Caco-2 (cell line): ENCODE measurements at places on chromosomes 12 and 14.
A peak's percentile ranks its signal among the peaks of the same experiment; 100 is the strongest.

GRCh38 chr12:85825746-85826145, 10.5 kb downstream of the RASSF9 start:
- DNase-seq = no peak

GRCh38 chr12:68506619-68507018, 104.1 kb upstream of the RAP1B start:
- DNase-seq = no peak

DNA sequence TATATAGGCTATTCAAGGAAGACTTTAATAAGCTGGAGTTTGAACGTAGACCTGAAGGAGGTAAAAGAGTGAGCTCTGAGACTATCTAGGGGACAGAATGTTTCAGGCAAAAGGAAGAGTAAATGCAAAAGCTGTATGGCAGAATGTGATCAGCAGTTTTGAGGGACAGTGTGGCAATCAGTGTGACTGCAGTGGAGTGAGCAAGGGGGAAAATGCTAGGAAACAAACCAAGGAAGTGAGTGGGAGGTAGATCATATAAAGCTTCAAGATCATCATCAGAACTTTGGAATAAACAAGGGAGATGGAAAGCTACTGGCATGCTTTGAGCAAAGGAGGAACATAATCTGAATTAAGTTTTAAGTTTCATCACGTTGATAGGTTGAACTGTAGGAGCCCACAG, 67.5 kb upstream of the BTG1 start:
- no peak for DNase-seq

DNA sequence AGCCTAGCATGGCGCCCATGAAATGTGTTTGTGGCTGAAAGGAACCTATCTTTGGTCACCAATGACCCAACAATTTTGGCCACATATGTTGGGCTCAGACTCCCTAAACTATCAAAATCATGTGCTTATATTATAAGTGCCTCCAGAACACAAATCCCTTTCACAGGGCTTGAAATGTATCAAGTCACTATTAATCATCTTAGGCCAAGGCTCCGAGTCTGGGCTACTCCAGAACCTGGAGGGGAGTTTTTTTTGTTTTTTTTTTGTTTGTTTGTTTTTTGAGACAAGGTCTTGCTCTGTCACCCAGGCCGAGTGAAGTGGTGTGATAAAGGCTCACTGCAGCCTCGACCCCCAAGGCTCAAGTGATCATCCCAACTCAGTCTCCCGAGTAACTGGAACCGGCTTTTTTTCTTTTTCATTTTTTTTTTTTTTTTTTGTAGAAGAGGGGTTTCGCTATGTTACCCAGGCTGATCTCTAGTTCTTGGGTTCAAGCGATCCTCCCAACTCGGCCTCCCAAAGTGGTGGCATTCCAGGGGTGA, 989 bp upstream of the DRAM1 start:
- no peak for DNase-seq

DNA sequence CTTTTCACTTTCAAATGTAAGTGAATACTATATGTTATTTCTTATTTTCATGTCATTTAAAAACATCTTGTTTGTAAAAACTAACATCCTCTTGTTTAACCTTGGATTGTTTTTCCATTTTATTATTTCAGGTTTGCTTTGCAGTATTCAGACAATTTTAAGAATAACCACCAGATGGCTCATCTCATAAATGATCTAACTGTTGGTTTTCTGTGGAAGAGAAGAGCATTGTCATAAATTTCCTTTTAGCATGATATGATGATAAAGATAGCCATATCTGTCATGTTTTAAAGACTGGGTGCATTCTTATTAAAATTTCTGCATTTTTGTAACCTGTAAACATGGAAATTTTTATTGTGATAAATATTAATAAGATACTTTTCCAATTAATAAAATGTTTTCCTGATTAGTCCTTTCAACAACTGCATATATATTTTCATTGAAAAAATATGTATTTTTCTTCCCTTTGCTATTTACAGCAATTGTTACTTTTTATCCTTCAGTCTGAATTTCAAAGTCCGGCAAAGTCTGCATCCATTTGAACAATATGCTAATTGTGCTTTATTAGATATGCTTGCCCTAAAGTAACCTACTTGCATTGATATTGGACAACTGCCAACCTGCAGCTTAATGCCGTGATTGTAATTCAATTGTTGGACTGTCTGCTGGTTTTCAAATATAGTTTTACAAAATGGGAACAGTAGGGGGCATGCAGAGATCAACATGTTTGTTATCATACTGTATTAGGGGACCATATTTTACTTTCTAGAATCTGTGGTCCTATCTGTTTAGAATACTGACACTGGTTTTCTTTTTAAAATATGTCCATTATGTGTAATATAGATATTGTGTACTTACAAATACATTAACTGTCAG, 163.4 kb downstream of the GARIN6 start:
- DNase-seq = no peak

GRCh38 chr14:68607867-68608573, 184.8 kb downstream of the ZFP36L1 start:
- no peak for DNase-seq

GRCh38 chr14:38225946-38226345, 18.2 kb downstream of the SSTR1 start:
- DNase-seq = no peak

- no peak for DNase-seq
Measured at GRCh38 chr12:97941686-97942354, 479.2 kb downstream of the RMST start.

DNA sequence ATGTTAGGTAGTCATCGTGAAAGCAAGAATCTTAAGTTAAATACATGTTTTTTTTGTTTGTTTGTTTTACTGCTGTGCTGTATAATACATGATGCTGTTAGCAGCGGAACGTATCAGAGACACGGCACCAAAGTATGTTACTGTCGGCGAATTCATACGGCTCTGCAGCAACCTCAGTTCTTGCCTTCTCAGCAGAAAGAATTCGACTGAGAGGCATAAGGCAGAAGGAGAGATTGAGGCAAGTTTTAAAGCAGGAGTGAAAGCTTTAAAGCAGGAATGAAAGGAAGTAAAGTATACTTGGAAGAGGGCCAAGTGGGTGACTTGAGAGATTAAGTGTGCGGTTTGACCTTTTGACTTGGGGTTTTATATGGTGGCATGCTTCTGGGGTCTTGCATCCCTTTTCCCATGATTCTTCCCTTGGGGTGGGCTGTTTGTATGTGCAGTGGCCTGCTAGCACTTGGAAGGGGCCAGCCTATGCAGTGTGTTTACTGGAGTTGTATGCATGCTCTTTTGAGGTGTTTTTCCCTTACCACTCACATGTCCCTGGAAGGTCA, 23.7 kb downstream of the LEMD3 start:
- DNase-seq = no peak

GRCh38 chr12:15443611-15444010, 121.3 kb downstream of the PTPRO start:
- DNase-seq = no peak

GRCh38 chr14:99531251-99532096, 50.3 kb downstream of the CCNK start:
- DNase-seq = no peak

DNA sequence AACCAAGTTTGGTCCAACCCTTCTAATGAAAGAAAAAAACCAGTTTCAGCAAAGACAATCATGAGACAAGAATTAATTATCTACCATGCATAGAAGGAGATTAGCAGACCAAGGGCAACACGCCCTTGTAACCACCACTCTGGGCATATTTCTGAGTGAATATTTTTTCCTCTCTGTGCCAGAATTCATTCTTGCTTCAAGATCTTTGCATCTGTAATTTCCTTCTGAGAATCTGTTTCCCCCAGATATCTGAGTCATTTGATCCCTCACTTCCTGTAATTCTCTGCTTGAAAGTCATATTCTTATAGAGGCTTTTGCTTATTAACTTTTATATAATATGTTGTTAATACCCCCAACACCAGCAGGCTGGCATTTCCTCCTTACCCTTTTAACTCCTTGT, 243.7 kb downstream of the SLC16A7 start:
- DNase-seq = no peak

DNA sequence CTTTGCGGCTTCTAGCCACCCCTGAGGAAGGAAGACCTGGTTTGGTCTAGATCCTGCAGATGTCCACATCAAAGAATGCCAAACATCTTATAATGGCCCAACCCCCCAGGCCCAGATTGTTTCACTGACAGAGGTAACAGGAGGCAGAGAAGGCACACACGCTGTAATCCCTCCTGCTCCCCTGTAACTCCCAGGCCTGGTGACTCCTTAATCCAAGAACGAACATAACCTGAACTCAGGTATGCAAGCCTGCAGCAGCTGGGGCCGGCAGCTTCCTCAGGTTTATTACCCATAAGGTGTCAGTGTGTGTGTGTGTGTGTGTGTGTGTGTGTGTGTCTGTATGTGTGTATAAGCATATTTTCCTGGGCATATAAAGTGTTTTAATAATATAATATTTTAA, 52.7 kb downstream of the ERH start:
- DNase-seq = peak; percentile 80

DNA sequence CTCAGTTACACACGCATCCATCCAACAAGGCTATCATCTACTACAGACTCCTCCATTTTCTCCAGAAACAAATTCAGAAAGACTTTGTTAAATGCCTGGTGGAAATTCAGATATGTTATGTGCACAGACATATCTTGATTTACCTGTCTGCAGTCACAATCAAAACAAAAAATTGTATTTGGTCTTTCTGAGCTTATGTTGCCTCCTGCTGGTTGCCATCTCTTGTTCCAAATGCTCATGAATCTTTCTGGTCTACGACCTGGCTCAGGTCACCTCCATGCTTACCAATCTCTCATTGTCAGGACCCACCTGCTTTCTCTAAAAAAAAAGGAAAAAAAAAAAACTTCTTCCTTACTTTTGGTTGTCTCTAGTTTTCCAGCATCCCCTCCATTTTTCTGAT, 169.2 kb upstream of the PLXNC1 start:
- no peak for DNase-seq

DNA sequence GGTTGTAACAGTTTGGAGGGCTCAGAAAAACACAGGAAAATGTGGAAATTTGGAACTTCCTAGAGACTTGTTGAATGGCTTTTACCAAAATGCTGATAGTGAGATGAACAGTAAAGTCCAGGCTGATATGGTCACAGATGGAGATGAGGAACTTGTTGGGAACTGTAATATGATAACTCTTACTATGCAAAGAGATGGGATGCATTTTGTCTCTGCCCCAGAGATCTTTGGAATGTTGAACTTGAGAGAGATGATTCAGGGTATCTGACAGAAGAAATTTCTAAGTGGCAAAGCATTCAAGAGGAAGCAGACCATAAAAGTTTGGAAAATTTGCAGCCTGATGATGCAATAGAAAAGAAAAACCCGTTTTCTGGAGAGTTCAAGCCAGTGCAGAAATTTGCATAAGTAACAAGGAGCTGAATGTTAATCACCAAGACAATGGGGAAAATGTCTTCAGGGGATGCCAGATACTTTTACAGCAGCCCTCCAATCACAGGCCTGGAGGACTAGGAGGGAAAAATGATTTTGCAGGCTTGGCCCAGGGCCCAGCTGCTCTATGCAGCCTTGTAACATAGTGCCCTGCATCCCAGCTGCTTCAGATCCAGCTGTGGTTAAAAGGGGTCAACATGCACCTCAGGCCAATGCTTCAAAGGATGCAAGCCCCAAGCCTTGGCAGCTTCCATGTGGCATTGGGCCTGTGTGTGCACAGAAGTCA, 572.7 kb upstream of the ATP2B1 start:
- no peak for DNase-seq

DNA sequence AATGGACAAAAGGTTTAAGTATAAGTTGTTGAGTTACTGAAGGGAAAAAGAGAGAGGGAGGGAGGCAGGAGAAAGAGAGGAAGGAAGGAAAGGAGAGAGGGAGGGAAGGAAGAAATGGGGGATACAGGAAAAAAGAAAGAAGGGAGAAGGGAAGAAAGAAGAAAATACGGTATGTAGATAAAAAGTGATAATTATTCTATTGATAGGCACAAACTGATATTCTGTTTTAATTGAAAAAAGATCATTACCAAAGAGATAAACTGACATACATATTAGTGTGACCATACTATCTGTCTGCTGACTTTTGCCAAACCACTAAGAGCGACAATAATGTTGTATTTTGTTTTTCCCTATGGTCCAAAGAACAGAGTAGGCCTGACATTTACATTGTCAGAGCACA, 154.5 kb downstream of the LRFN5 start:
- DNase-seq = no peak

DNA sequence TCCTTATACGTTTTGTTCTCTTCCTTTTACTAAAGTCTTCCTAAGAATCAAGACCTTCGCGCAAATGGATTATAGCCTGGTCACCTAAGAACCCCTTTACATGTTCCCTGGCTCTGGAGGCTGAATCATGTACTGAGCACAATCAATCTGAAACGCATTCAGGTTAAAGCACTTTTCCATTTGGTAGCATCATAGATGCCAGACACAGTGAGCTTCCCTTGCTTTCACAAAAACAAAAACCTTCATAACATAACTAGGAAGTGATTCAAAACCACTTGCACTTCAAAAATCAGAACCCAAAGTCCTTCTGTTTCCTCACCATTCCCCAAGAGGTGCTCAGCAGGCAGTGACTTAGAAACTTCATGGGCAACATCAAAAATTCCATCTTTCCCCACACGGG, 105.4 kb downstream of the CRACR2A start:
- no peak for DNase-seq

GRCh38 chr14:20697273-20698017, 8.9 kb downstream of the ANG start:
- peak; percentile 61 for DNase-seq

DNA sequence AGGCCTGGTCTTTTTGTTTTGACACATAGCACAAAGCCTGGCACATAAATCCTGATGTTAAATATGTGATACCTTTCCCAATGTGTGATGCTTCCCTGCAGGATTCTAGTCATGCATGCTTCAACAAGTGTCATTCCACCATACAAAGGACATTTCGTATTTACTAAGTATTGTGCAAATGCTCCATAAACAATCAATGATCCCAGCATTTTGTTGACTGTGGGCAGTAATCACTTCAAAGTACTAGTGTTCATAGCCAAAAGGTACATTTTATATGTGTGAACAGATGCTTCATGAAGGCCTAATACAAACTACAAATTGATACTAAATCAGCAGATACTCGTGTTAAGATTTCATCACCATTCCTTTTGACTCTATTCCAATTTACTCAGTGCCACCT, 4.4 kb downstream of the CCNB1IP1 start:
- DNase-seq = no peak

- peak; percentile 84 for DNase-seq
Measured at GRCh38 chr12:5497329-5498053, 65.6 kb downstream of the NTF3 start.

DNA sequence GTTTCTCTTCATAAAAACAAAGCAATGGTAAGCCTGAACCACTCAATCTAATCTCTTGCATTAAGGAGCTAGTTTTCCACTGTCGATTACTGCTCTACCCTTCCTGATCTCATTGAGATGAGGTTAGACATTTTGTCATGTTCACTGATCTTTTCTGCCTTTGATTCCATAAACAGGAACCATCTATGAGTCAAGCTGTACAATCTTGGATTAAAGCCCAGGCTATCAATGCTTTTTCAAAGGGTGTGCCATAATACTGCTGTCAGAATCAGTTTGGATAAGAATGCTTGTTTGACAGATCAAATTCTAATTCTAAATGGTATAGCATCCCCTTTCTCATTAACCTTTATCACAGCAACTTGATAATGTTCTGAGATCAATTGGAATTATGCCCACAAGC, 16.1 kb downstream of the GRIP1 start:
- no peak for DNase-seq

- no peak for DNase-seq
Measured at GRCh38 chr12:80264891-80265290, 165.6 kb downstream of the OTOGL start.
